Left cardiac atrium (tissue), 4 donors: ENCODE measurements at places on chromosomes 7 and 10. TPM values are rescaled to one million over a fixed set of nuclear protein-coding genes. Genes with fewer than 3 reads are reported as not detected.

KLLN gene
- total RNA-seq, result 0.56 TPM

OR2A25 gene
- total RNA-seq, result not detected

- DNase-seq, result no peak
Observed at GRCh38 chr10:66833861-66834260, 92.0 kb upstream of the LRRTM3 start.

DNA sequence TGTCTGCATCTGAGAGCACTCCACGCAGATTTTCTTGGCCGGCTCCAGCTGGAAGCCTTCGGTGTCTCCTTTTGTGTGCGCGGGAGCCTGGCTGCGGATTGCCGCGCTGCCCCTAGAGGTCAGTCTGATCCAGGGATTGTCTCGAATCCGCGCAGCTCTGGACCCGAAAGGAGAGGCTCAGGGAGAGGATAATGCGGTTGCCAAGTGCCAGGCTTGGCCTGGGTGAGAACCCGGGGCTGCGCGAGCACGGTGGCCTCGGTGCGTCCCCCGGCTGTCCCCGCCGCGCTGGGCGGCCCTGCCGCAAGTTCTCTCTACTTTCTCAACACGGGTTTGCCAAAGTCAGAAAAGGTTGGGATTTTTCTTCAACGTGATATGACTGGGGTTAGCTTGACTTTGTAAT, 140.9 kb downstream of the ADCYAP1R1 start:
- peak; percentile 69 for DNase-seq

DNA sequence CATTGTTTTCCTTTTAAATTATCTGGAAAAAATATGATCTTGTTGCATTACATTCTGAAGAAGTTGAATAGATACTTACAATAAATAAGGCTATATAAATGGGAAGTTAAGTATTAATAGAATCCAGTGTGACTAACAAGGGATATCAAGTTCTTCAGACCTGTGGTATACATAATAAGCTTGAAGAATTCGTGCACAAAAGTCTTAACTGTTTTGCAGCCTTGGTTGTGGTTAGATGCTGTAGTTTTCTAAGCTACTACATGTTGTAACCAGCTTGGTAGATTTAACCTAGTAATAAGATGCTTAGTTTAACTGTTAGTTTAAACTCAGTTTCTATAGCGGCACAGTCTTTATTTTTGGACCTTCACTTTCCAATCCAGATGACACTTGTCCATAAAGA, 106.2 kb upstream of the GLCCI1 start:
- DNase-seq, result no peak

GRCh38 chr10:121926671-121927317, 1.0 kb downstream of the ATE1 start:
- DNase-seq, result no peak

- no peak for DNase-seq
Observed at GRCh38 chr7:159056737-159057136, 87.9 kb downstream of the VIPR2 start.

FUOM gene
- 19.8 TPM for total RNA-seq

CNPY1 gene
- not detected for total RNA-seq

DNA sequence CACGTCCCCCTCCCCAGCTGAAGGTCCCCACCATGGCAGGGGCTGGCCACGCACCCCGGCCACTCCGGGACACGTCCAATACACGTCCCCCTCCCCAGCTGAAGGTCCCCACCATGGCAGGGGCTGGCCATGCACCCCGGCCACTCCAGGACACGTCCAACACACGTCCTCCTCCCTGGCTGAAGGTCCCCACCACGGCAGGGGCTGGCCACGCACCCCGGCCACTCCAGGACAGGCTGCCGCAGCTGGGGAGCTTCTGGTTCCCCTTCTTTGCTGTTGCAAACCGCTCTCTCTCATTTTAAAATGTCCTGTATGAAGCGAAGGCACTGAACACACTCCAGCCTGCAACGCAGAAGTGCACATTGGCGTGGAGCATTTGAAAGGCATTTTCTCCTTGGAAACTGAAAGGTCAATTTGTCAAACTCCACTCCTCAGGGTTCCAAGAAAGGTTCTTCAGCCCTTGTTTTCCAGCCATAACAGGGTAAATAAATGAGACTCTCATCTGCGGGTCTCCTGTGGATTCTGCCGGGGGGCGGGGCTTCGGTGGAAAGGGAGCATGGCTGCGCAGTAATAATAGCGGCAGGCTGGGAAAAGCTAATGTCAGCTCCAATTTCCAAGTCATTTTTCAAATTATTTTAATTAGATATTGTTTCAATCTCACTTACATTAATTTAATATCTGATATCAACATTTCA, 580.3 kb downstream of the DNAJB6 start:
- DNase-seq, result no peak

VWC2 gene
- total RNA-seq, result 3.0 TPM

GIMAP4 gene
- total RNA-seq, result 40.4 TPM

GRCh38 chr7:134122980-134123379, 4.2 kb upstream of the LRGUK start:
- no peak for DNase-seq

C10orf67 gene
- 0.10 TPM for total RNA-seq

DNA sequence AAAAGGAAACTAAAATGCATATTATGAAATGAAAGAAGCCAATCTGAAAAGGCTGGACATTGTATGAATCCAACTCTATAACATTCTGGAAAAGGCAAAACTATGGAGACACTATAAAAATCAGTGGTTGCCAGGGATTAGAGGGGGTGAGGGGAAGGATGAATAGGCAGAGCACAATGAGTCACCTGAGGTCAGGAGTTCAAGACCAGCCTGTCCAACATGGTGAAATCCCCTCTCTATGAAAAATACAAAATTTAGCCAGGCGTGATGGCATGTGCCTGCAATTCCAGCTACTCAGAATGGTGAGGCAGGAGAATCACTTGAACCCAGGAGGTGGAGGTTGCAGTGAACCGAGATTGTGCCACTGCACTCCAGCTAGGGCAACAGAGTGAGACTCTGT, 324.8 kb upstream of the PHYHIPL start:
- no peak for DNase-seq

LMOD2 gene
- total RNA-seq, result 220 TPM

- DNase-seq, result no peak
Observed at GRCh38 chr10:2951235-2951835, 116.0 kb upstream of the PFKP start.

HOXA1 gene
- 0.12 TPM for total RNA-seq

- DNase-seq, result peak; percentile 71
Observed at GRCh38 chr10:70652761-70653657, 19.3 kb upstream of the ADAMTS14 start.

DNA sequence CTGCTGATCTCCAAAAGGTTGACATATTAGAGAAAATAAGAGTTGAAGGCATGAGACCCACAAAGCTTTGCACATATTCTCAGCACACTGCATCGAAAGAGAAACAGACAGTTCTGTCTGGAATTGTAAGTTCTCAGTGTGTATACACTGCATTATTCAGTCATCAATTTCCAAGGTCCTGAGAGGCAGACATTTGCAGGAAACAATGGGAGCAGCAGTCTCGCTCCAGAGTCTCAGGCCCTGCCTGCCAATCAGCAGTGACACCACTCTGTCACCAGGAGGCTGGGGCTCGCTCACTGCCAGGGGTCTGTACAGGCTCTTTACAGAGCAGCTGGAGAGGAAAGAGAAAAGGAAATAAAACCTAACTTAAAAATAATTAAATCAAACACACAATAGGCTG, 36.3 kb downstream of the JAZF1 start:
- DNase-seq, result no peak

GRCh38 chr7:24715171-24715570, 42.1 kb downstream of the GSDME start:
- DNase-seq, result no peak

PMPCB gene
- total RNA-seq, result 55.9 TPM

OGDHL gene
- 3.4 TPM for total RNA-seq

DNA sequence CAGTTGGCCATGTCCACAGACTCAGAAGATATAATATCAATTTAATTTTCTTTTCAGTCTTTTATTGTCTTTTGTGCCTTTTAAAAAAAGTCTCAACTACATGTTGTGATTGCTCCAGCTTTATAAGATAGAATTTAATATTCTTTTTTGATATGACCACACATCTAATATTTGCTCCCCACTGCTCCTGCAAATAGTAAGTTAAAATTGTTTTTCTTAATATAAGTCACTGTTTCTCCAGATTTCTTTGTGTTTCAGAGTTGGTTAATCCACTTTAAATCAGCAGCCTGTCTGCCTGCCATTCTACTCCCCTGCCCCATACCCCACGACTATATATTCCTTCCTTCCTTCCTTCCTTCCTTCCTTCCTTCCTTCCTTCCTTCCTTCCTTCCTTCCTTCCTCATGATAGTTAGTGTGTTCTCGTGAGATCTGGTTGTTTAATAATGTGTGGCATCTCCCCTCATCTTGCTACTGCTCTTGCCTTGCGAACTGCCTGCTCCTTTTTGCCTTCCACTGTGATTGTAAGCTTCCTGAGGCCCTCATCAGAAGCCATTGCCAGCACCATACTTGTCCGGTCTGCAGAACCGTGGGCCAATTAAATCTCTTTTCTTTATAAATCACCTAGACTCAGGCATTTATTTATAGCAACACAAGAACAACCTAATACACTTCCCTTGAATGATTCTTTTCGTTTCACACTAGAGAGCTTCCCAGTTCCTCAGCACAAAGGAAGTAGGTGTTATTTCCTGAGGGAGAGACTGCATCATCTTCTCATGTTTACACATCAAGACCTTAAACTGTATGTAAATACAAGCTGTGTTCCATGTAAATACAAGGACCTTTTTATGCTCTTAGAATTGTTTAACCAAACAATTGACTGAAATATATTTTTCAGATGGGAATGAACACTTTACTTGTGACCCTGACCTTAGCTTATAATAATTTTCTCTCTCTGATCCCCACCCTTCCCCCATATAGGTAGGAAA, 24.5 kb downstream of the TAS2R16 start:
- DNase-seq, result no peak

COL28A1 gene
- 3.6 TPM for total RNA-seq

TMEM236 gene
- 0.94 TPM for total RNA-seq

- DNase-seq, result no peak
Observed at GRCh38 chr10:117936976-117937375, 109.8 kb downstream of the RAB11FIP2 start.

DNA sequence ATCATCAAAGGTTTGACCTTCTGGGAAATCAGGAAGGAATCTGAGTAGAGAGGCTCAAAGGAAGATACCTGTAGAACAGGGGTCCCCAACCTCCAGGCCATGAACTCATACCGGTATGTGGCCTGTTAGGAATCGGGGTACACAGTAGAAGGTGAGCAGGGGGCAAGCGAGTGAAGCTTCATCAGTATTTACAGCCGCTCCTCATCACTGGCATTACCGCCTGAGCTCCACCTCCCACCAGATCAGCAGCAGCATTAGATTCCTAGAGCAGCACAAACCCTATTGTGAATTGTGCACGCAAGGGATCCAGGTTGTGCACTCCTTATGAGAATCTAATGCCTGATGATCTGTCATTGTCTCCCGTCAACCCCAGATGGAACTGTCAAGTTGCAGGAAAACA, 158.5 kb upstream of the CACNA2D1 start:
- no peak for DNase-seq

TMEM225B gene
- 0.50 TPM for total RNA-seq

GRCh38 chr7:103307503-103308231, 10.4 kb downstream of the PMPCB start:
- no peak for DNase-seq

GRCh38 chr10:61410353-61411070, 42.7 kb downstream of the TMEM26 start:
- DNase-seq, result no peak

DNA sequence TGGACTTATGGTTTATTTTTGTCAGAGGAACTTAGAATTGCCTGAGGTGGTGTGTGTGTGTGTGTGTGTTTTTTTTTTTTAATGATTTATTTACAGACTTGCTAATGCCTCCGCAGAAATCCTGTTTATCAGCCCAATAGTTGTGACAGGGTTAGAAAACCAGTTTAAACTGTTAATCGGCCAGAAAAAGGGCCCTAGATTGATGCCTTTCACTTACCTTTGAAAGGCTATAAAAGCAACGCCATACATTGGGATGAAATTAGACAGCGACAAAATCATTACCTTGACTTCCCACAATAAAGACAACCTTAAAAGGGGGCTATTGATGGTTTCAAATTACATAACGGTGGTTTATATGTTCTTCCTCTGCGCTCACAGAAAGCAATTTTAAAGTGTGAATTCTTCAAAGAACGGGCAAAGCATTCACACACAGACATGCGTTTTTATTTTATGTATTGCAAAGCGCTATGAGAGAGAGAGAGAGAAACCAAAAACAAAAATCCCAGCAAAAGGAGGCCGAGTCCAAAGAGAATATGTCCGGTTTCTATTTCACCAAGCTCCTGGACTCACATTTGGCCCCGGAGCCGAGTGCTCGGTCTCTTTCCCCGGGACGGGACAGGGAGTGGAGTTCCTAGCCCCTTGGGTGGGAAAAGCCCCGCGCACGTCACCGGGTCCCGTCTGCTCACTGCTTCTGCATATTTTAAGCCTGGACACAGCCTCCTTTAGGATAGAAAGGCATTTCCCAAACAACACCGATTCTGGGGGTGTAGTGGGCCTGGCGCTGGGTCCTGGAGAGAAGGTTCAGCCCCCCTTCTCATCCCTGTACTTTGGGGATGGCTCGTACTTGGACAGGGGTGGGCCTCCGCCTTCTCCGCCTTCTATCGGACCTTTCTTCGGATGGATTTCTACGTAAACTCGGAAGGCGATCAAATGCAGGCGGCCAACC, 26.8 kb upstream of the VAX1 start:
- DNase-seq, result no peak

STAMBPL1 gene
- total RNA-seq, result 7.8 TPM

GRCh38 chr7:52648872-52649271, 386.6 kb upstream of the POM121L12 start:
- DNase-seq, result no peak

- DNase-seq, result peak; percentile 89
Observed at GRCh38 chr10:69392481-69393000, 24.2 kb downstream of the TACR2 start.

TAS2R5 gene
- 0.58 TPM for total RNA-seq
